ENCODE measurements at places on chromosomes 4 and X. TPM values are rescaled to one million over a fixed set of nuclear protein-coding genes. Genes with fewer than 3 reads are reported as not detected.

CT83 gene
- polyA plus RNA-seq: not detected

PAGE1 gene
- not detected for polyA plus RNA-seq

DUSP21 gene
- polyA plus RNA-seq: not detected

TSPAN6 gene
- polyA plus RNA-seq: 11.9 TPM

UGT2B15 gene
- not detected for polyA plus RNA-seq

CT45A2 gene
- polyA plus RNA-seq: not detected

TEX13C gene
- not detected for polyA plus RNA-seq

NPY1R gene
- 4.5 TPM for polyA plus RNA-seq

KDR gene
- 10.5 TPM for polyA plus RNA-seq

RBM47 gene
- 0.97 TPM for polyA plus RNA-seq

GPR173 gene
- 1.00 TPM for polyA plus RNA-seq

LINC00632 gene
- 12.8 TPM for polyA plus RNA-seq

RLIM gene
- 7.0 TPM for polyA plus RNA-seq

SLC25A5 gene
- polyA plus RNA-seq: 126 TPM

SMIM9 gene
- not detected for polyA plus RNA-seq

AGA gene
- 6.2 TPM for polyA plus RNA-seq

ATP1B4 gene
- 3.8 TPM for polyA plus RNA-seq

GAGE2A gene
- not detected for polyA plus RNA-seq

FTHL17 gene
- not detected for polyA plus RNA-seq

- DNase-seq: no peak
Observed at GRCh38 chrX:148661035-148661434, 160.6 kb downstream of the AFF2 start.

DNA sequence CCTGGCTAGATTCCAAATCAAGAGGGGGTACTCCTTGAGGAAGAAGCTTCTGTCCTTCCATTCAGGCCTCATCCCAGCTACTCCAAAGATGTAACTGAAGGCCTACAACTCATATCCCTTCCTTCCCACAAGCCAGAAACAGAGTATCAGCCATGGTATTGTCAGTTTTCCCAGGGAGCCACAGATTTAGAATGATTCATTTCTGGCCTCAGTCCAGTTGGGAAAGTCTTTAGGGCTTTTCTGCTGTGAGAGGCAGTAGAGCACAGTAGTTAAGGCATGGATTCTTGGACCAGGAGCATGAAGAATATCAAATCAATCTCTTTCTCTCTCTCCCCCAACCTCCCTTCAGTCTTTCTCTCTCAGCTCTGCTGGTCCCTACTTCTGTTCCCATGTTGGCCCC, 505.0 kb downstream of the BCOR start:
- DNase-seq: no peak

DNA sequence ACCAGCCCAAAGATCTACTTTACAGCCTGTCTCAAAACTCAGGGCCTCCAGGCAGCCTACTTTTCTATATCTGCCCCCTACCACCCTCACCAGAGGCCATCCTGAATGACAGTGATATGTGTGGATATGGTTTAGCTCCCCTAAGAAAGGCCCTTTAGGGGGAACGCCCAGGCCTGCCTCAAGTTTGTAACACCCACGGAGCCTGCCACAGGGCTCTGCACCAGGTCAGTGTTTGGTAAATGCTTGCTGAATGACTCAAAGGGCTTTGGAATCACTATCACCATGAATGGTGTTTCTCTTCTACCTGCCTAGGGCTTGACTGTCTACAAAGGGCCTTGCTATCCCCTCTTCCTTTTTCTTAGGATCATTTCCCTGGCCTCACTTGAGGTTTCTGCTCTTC, 11.3 kb upstream of the LONRF3 start:
- no peak for DNase-seq

DNA sequence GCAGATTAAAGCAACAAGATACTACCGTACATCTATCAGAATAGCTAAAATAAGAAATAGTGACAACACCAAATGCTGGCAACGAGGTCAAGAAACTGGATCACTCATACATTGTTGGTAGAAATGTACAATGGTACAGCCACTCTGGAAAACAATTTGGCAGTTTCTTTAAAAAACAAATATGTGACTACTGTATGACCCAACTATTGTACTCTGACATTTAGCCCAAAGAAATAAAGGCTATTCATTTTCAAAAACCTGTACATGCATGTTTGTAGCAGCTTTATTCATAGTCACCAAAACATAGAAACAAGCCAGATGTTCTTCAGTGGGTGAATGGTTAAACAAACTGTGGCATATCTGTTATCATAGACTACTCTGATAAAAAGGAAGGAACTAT, 8.2 kb downstream of the CLCN3 start:
- DNase-seq: no peak

GRCh38 chr4:158190718-158191117, 17.9 kb upstream of the GASK1B start:
- no peak for DNase-seq

DNA sequence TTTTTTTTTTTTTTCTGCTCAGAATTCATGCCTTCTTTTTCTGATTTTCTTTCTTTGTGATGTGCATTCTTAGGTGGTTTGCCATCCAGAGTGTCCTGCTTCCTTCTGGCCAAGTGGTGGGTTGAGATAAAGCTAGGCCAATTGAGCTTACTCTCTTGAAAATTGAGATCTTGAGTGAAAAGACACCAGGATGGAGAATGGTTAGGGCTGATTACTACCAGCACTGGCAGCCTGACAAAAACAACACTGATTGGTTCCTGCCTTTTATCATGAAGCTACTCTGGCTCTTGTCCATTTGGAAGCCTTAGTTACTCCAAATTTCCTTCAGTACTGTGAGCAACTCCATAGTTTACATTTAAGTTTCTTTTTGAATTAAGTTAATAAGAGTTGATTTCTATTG, 404.0 kb downstream of the PPARGC1A start:
- DNase-seq: no peak

DNA sequence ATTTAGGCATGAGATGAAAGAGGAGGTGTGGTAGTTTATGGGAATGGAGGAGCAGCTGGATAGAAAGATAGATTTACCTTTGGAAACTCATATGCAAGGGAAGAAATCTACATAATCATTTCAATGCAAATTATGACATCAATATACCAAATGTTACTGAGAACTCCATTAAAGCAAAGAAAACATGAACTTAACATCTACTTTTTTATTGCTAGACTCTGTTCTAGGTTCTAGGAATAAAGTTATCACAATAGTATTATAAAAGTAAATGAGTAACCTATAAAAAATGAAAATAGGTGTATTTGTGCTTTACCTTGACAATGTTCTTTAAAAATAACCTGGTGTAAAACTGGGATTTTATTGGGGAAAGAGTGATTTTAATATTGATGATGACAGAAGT, 221.6 kb upstream of the SLIT2 start:
- DNase-seq: no peak

- DNase-seq: no peak
Observed at GRCh38 chr4:141425124-141425523, 204.4 kb downstream of the ZNF330 start.

GRCh38 chr4:26197018-26197779, 123.6 kb upstream of the RBPJ start:
- peak; percentile 55 for DNase-seq

DNA sequence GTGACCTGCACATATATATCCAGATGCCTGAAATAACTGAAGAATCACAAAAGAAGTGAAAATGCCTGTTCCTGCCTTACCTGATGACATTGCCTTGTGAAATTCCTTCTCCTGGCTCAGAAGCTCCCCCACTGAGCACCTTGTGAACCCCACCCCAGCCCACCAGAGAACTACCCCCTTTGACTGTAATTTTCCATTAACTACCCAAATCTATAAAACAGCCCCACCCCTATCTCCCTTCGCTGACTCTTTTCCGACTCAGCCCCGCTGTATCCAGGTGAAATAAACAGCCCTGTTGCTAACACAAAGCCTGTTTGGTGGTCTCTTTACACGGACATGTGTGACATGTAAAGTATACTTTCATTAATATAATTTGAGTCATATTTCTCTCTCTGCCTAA, 320.3 kb upstream of the TECRL start:
- no peak for DNase-seq

GRCh38 chr4:26131711-26132110, 189.1 kb upstream of the RBPJ start:
- no peak for DNase-seq

GRCh38 chr4:87151730-87152129, 68.7 kb downstream of the KLHL8 start:
- DNase-seq: no peak

DNA sequence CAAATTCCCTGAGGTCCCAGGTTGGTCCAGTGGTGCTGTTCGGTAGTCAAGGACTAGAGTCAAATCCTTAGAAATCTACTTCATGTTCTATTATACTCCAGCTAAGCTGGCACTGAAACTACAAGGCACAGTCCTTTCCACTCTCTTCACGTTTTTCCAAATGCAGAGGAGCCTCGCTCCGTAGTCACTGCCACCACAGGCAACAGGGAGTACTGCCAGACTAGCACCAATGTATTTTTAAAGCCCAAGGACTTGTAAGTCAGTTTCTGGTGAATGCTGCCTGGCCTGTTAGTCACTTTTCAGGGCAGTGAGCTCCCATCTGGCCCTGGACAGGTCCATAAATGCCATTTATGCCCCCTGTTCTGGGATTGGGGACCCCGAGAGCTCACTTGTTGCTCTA, 323.5 kb downstream of the FAM47A start:
- no peak for DNase-seq

- no peak for DNase-seq
Observed at GRCh38 chr4:85603437-85604336, 128.7 kb downstream of the ARHGAP24 start.

DNA sequence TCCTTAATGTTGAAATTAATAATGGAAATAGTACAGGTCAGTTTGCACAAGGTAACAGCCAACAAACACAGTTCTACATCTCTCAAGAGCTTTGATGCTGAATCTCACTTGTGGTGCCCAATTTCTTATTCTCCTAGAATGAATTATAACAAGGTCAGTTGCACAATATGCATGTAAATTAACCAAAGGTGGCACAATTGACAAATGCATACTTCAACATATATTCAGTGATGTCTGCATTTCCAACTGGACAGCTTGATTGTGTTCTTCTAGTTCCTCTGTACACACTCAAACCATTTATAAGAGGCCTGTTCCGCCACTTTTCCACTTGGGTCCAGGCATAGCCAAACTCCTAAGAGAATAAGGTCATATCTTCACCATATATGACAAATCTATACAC, 210.3 kb upstream of the EPHA5 start:
- no peak for DNase-seq

- peak; percentile 54 for DNase-seq
Observed at GRCh38 chr4:107034996-107035818, 906 bp downstream of the DKK2 start.

DNA sequence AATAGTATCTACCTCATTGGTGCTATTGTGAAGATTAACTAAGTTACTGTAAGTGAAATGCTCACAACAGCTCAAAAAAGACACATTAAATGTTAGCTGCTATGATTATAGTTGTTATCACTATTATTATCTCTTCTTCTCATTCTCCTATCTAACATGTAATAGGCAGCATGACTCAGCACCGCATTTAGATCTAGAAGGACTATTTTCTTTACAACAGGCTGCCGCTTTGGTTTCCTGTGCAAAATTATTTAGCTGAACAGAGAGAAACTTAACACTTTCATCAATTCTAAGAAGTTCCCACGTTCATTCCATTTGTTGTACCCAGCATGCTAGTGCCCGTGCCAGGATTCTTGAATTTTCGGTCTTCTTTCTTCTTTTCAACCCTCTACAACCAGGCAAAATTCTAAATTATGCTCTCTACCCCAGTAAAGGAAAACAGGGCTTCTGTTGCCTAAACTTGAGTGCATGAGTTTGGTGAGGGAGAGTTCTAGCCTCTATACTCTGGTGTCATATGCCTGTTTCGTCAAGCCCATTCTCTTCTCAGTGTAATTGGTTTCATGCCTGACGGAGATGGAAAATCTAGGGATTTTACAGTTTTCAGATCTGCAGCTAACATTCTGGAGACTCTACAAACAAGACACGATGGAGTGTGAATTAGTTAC, 378.9 kb downstream of the PPP1R2C start:
- DNase-seq: no peak

GRCh38 chr4:88582493-88582892, 9.8 kb upstream of the HERC3 start:
- no peak for DNase-seq

- DNase-seq: no peak
Observed at GRCh38 chr4:83993774-83994173, 457.9 kb downstream of the GPAT3 start.

DNA sequence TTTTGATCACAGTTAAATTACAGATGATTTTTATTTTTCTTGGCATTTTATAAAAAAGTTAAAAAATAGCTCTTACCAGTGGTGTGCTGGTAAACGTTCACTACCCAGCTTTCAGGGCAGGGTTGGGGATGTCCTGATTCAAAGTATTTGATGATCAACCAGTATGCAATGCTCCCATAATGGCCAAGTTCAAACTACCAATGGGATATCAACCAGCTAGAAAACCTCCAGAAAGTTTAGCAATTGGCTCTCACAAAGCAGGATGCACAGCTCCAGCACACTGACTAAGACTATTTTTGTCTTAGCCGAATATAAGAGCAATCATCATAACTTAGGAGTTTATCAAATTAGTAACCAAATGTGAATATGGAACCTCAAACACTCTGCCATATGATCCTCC, 108.0 kb upstream of the PDE5A start:
- DNase-seq: no peak

- no peak for DNase-seq
Observed at GRCh38 chrX:20523626-20524312, 257.1 kb upstream of the RPS6KA3 start.

DNA sequence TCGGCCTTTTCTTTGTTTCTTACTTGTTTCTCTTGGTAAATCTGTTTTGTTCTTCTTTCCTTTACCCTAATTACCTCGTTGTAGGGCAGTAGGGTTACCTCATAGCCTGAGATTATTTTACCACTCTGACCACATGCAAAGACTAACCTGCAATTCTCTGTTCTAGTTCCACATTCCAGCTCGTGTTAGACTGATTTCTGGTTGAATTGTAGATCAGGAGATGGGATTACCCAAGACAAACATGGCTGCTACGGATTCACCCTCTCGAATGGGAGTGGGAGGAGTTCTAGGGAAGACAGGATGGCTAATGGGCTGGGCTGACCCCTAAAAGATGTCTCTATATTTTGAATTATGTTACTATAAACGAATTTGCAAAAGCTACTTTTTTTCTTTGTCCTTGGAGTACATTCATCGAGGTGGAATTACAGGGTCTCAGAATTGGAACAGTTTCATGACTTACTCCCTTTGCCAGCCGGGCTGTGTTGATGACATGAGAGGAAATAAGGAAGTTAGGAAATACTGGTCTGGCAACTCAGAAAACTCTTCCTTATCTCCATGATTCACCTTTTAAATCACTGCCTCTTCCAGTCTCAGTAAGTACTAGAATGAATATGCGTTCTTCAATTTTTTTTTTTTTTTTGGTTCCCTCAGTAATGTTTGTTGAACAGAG, 36.7 kb upstream of the FBXW7 start:
- no peak for DNase-seq

Measured in right cardiac atrium (tissue), 5 donors.